Stimulated activated CD8-positive, alpha-beta memory T cell treated with anti-CD3 and anti-CD28 coated beads, Interleukin-15, amount 100 ng/mL, for 24 hours (primary cell): ENCODE measurements at places on chromosomes 12 and 14.

- no peak for DNase-seq
Measured at GRCh38 chr12:46504494-46504893, 131.9 kb upstream of the SLC38A2 start.

DNA sequence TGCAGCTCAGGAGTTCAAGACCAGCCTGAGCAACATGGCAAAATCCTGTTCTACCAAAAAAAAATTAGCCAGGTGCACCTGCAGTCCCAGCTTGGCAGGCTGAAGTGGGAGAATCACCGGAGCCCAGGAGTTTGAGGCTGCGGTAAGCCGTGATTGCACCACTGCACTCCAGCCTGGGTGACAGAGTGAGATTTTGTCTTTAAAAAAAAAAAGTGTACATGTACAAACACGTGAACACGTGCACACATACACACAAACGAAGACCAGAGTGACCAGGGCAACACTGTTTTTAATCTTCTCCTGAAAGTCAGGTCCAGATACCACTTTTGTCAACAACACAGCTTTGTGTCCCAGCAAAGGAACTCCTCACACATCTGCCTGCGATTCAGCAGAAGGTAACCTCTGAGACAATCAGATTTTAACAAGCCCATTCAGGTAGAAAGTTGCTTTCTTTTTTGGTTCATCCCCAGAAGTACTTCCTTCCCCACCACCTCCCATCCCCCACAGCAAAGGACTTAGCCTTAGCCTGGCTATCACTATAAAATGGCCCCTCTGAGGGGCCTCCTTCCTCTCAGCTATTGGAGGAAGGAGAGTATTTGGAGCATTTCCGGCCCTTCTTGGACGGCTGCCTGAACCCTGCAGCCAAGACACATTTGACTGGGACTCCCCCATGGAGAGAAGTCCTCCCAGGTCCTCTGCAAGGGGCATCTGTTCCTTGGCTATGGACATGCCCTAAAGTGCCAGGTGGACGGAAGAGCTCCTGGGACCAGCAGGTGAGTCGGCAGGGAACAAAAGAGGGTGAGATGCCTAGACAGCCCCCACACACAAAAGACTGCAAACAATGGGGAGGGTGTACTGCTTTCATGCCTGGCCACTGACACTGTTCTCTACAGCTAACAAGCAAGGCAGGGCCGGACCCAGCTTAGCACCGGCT lies 9.8 kb downstream of the CTDSP2 start:
- DNase-seq = no peak

- DNase-seq = no peak
Measured at GRCh38 chr12:29207120-29207519, 58.0 kb downstream of the FAR2 start.

DNA sequence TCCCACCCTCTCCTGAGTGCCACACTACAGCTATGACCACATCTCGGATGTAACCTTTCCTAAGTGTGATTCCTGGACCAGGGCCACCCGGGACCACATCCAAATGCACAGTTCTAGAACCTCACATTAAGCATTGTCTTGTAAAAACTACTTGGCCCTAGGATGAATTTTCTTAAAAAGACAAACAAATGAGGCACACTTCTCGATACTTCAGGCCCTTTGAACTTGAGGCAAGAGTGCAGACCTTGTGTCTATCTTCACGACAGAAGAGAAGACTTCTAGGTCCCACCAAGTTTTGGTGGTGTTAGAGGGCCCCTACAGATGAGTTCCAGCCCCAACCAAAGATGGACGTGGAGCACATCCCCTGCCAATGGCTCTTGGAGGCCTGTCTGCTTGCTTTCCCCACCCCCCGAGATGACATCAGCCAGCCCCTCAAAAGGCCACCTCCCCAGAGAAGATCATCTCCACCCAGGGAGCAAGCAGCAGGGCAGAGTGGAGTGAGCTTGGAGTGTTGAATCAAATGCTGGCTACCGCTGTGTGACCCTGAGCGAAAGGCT lies 9.3 kb downstream of the ISCU start:
- no peak for DNase-seq

DNA sequence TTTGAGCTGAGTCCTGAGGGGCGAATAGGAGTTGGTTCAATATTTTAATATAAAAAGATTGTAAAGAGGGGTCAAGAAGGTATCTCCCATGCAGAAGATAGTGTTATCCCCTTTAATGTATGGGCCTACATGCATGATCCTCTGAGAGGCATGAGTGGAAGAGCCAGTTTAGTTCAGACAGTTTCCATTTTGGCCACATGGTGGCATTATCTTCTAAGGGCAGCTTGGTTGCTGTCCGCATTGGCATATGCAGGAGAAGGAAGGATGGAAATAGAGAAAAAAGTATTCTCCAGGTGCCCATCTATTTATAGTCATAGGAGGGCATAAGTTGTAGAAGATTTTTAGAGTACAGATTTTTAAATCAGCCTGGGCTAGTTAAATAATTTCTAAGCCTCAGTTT lies 5.4 kb downstream of the SAMD4A start:
- DNase-seq = no peak

DNA sequence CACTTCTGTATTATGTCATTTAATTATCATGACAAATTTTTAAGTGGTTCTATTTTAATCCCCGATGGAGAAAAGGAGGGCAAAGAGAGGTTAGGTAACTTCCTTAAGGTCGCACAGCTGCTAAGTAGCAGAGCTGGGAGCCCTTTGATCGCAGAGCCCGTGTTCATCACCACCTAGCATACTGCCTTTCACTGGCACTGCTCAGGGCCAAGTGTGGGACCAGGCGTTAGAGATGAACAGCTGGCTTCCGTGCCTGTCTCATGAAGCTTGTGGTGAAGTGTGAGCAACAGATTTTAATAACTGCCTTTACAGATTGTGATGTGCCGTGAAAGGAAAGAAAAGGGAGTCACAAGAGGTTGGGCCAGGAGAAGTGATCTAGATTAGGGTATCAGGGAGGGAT lies 273.6 kb downstream of the AKAP6 start:
- no peak for DNase-seq

- DNase-seq = no peak
Measured at GRCh38 chr12:11576104-11576503, 73.4 kb upstream of the ETV6 start.

GRCh38 chr12:24586293-24586692 lies 362.6 kb downstream of the BCAT1 start:
- no peak for DNase-seq

DNA sequence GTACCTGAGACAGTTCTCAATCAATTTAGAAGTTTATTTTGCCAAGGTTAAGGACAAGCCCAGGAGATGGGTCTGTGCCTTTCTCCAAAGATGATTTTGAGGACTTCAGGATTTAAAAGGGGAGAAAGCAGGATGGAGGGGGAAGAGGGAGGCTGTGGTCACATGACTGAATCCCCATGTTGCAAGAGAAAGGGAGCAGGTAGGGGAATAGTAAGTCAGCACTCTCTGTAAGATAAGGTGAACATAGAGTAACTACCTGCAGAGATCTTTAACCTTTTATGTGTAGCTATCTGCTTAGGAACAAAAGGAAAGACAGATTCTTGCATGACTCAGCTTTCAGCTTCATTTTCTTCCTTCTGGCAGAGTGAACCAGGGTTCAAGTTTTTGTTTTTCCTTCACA lies 25.9 kb downstream of the DGLUCY start:
- DNase-seq = no peak

- DNase-seq = no peak
Measured at GRCh38 chr14:105223770-105224544, 24.4 kb upstream of the BTBD6 start.

GRCh38 chr14:100222224-100223093 lies 16.5 kb upstream of the YY1 start:
- no peak for DNase-seq

GRCh38 chr14:73714656-73715081 lies 485 bp upstream of the PNMA1 start:
- DNase-seq = no peak

- DNase-seq = no peak
Measured at GRCh38 chr12:5567016-5567725, 135.3 kb downstream of the NTF3 start.

DNA sequence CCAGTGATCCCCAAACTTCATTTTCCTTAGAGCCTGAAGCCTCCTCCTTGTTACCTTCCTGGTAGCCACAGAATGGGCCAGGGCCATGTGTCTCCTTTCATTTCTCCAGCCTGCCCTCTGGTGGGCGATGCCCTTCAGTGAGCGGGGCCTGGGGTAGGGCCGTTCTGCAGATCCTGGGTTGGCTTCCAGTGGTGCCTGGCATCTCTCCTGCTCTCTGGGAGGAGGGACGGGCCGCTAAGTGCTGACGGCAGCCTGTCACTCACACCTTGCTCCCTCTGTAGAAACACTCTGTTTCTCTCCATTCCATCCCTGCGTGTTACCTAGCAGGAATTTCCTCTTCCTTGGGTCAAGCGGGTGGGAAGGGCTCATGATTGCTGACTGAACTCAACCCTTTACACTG lies 232.1 kb downstream of the CACNA1C start:
- DNase-seq = no peak

- no peak for DNase-seq
Measured at GRCh38 chr12:52319097-52319496, 2.1 kb downstream of the KRT83 start.

DNA sequence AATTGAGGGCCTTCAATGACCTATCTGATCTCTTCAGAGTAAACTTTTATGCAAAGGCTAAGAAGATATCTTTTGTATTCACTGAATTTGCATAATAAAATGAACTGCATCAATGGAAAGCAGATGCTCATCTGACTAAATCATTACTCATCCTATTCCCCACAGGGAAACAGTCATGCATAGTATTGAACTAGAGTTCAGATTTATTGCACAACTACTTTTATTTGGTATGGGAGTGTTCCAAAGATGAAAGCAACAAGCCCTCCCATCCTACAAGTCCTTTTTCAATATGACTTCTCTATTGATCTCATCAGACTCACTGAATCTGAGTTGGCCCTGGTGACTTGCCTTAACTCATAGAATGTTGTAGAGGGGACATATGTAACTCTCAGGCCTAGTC lies 159.8 kb downstream of the KITLG start:
- DNase-seq = no peak

DNA sequence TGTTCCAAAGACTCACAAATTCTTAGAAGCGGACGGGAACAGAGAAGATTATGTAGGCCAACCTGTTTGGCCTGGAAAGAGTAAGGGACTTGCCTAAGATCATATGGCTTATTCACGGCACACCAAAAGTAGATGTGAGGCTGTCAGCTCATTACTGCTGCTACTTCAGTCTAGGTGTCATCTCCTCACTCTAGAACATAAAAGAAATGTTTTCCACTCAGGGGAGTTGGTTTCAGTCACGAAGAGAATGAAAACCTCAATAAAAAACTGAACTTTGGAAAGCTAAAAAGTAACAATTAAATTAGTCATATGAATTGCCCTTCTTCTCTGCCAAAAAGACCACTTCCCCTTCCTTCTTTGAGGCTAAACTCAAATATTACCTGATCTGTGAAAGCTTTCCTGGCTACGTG lies 658 bp upstream of the CEP128 start:
- no peak for DNase-seq

DNA sequence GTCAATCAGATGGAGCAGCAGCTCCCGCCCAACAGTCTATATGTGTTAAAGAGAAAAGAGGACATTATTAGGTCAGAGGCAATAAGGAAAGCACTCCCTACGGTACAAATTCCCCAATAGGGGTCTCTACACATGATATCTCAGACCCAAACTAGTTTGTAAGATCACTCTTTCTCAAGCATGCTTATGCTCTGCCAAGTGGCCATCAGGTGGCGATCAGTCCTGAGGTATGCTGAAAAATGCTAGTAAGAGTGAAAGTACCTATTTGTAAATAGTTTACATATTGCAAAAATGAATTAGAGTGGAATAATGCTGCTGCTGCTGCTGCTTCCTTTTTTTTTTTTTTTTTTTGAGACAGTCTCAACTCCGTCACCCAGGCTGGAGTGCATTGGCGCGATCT lies 61.0 kb downstream of the CPM start:
- DNase-seq = no peak

DNA sequence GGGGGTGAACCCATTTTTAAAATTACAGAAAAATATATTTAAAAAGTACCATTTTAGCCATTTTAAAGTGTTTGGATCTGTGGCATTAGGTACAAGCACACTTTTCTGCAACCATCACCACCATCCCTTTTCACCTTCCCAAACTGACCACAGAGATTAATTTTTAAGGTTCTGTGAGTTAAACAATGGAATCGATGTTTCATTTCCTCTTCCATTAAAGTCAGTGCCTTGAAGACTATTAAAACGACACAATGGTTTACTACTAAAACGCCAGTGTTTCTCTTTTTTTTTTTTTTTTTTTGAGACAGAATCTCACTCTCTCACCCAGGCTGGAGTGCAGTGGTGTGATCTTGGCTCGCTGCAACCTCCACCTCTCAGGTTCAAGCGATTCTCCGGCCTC lies 78.1 kb upstream of the GPR68 start:
- DNase-seq = no peak

DNA sequence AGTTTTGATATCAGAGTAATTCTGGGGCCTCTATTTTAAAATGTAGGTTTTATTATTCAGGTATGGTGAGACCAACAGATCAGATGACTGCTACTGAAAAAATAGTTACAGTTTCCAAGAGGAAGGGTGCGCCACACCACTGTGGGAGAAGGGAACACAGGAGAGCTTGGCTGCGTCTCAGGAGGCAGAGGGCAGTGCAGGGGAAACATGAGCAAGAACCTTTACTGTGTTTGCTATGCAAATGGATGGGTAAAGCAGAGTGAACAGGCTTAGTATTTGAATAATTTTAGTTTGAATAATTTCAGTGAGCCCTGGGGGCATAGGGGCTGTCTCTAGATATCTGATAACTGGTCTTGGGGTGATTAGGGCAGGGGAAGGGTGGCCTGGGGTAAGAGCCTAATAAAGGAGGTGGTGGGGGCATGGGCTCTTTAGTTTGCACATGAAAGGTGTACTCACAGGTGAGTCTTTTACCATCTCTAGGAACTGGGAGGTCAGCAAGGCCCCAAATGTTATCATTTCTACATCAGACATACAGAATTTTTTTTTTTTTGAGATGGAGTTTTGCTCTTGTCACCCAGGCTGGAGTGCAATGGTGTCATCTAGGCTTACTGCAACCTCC lies 196.8 kb upstream of the NEDD1 start:
- no peak for DNase-seq

DNA sequence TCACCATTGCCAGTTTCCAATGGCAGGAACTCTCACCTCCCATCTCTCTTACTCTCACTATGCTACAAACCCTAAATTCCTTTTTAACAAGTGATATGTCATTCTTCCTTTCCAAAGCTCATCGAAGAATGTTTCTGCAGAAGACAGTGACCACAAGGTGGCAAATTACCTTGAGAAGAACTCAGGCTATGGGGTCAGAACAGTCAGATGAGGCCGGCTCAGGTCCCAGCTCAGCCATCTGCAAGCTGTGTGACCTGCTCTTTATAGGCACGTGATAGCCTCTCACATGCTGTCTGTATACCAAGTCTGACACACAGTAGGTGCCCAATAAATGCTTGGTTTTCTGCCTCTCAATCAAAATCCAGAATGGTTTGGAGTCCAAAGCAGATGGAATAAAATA lies 80.7 kb downstream of the FOXN3 start:
- DNase-seq = no peak

DNA sequence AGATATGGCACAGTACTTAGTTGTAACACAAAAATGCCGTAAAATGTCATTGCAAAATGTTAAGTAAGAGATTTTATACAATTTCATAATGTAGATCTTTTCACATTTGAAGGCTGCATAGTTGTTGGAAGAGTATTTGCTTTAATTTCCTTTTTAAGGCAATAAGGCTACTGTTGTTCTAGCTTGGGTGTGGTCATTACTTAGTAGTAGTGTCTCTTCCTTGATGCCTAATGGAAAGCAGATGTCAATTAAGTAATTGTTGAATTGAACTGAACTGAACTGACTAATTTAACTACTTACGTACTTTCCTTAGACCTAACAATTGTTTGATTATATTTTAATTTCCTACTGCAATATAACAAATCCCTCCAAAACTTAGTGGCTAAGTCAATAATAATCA lies 181.7 kb downstream of the FLRT2 start:
- DNase-seq = no peak

- no peak for DNase-seq
Measured at GRCh38 chr12:89395712-89396111, 43.4 kb upstream of the DUSP6 start.
